ENCODE measurements at places on chromosomes 3 and 15.

GRCh38 chr3:195133462-195133861 lies 137.5 kb downstream of the XXYLT1 start:
- no peak for DNase-seq

DNA sequence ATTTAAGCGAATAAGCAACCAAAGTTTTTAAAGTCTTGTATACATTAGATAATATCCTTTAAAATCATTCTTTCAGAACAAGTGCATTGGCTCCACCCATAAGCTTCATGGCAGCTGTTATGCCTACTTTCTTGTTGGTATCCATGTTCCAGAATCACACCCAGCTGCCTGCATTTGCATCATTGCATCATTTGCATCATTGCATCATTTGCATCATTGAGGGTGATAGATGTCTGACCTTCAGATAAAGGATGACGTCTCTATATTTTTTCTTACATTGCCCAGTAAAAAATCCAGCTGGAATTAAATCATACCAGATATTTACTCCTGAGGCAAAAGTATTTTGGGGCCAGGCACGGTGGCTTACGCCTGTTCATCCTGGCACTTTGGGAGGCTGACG lies 42.3 kb downstream of the SLC12A1 start:
- DNase-seq, result no peak

GRCh38 chr3:57287205-57287604 lies 5.3 kb downstream of the ASB14 start:
- no peak for DNase-seq

DNA sequence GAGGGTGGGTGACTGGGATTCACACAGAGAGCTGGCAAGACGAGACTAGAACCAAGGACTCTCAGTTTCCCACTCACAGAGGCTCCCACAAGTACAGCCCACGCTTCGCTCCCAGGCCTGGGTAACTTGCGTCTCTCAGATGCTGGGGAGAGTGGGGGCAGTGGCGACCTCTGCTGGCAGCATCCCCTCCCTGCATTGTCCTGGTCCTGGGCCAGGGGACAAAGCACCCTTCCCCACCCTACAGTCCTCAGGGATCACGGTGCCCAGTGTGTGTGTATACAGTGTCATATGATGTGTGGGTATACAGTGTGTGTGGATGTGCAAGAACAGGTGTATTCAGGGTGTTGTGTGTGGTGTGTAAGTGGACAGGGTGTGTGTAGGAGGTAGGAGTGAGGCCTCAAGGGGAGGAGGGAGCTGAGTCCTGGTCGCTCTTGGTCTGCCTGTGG lies 12.8 kb downstream of the VILL start:
- DNase-seq, result no peak

DNA sequence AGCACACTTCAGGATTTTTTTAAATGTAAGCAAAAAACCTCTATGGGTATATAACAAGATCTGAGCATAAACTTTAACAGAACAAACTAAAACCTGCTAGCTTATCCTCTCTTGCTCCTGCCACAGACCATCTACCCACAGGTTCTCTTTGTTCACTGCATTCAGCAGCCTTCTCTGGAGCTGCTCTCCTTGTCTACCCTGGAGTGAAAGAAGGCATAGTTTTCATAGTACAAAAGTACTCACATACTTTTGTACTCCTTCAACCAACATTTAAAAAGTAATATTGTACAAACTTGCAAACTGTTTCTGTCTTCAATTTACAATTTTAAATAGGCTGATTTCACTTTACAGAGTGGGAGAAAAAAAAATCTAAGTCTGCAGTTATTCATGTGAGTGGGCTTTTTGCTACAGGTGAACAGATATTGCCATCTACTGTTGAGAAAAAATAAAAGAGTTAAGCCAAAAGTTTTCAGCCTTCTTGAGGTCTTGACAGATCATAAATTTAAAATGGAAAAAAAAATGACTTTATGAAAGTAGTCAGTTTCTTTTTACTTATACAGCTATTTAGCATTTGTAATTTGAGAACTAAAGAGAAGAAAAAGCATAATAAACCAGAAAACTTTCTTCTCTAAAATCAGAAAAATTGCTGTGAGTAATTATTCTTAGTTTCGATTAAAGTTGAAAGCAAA lies 20.4 kb downstream of the TERC start:
- no peak for DNase-seq

GRCh38 chr3:189042832-189043231 lies 128.9 kb upstream of the TPRG1 start:
- DNase-seq, result no peak

DNA sequence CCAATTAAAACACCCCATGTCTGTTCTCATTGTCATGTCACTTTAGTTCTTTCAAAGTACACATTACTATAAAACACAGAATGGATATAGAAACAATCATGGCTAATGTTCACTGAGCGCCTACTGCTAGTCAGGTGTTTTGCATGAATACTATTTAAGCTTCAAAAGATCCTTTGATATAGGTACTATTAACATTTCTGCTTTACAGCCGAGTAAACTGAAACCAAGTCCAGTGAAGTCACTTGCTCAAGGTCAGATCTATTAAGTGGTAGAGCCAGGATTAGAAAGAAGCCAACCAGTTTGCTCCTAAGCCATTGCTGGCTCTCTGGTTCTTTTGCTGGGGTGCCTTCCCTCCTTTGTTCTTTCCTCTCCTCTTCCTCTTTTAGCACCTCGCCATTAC lies 32.4 kb upstream of the NMNAT3 start:
- DNase-seq, result no peak

DNA sequence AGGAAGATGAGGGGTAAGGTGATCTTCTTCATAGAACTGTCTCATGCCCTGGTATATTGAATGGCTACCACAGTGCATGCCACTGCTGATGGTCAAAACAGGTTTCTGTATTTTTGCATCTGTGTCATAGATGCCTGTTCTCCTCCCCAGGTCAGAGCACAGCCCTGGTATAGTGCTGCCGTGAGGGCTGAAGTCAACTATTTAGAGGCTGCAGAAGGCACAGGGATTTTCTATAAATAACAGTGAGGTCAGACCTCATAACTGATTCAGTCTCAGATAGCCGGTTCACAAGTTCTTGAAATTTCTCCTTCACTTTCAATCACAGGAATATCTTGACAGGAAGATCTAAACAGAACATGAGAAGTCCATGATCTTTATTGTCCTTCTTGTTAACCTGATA lies 99.2 kb upstream of the NUDT16 start:
- DNase-seq, result no peak

- no peak for DNase-seq
These were observed 21.7 kb downstream of the CADM2 start for GRCh38 chr3:84980456-84980855.

DNA sequence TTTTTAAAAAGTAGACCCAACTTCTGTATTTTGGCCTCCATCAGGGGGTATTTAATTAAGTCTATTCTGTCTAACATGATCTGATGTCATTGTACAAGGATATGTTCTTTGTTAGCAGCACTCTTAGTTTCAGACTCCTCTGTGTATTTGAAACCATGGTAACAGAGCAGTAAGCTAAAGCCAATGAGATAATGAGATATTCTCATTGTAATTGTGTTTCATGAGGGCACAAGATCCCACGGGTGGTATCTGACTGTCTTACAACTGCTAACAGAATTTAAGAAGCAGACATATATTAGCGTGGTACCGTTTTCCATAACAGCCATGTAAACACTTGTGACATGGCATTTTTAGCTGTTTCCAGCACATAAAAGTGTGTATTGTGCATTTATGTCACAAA lies 251.2 kb upstream of the VEPH1 start:
- DNase-seq, result no peak

DNA sequence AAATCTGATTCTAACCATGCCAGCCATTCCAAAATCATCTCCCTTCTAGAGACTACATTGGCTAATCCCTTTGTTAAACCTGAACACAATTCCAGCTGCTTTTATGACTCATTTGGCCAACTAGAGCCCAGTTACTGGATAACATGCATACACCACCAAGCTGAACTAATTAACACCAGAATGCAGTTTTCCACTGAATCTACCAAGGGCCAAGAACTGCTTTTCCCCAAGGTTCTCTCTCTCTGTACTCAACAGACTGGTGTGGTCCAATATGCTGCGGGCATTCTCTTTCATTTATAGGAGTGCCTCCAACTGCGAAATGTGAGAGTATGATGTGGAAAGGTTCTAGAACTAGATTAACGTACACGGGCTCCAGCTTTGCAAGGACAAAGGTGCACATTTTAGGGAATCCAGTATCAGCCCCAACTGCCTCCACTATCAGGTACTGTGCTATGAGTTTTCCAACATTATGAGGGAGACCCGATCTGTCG lies 1.5 kb downstream of the CHSY1 start:
- DNase-seq, result peak; percentile 78
